Anterior cingulate cortex (tissue), 58 donors: ENCODE measurements at places on chromosomes 5 and 9.
A peak's percentile ranks its signal among the peaks of the same experiment; 100 is the strongest.

DNA sequence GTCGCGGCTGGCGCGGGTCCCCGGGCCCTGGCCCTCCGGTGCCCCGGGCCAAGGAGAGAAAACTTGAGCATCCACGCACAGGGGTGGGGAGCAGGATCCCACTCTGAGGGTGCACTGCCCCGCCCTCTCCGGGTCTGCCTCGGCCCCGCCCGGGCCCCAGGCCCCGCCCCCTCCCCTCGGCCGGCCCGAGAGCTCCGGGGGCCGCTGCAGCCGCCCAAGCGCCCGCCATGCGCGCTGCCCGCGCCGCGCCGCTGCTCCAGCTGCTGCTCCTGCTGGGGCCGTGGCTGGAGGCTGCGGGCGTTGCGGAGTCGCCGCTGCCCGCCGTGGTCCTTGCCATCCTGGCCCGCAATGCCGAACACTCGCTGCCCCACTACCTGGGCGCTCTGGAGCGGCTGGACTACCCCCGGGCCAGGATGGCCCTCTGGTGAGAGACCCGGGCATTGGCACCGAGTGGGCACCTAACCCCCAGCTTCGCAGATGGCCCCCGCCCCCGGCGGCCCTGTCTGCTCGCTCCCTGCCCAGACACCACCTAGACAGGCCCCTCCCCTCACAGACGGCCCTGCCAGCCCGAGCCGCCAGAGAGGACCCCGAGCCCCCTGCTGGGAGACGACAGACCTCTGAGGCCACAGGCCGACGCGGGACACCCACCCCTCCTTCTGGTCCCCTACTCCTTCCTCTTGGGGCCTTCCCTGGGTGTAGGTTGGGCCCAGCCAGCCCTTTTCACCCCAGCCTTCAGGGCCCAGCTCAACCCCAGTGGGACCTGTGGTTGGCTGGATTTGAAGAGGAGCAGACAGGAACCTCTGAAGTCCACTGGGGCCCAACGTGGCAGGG, at the start of gene CERCAM:
Gene CERCAM, plus strand, starts transcription at position 207 of the 831 bp plus-strand sequence. Its CDS starts 21 bp downstream, at position 228.
- DNase-seq: no peak

- DNase-seq: no peak
Measured at GRCh38 chr9:95845751-95846150, 29.7 kb upstream of the ERCC6L2 start.

GRCh38 chr9:18947892-18948339, 85.1 kb downstream of the SAXO1 start:
- no peak for DNase-seq

DNA sequence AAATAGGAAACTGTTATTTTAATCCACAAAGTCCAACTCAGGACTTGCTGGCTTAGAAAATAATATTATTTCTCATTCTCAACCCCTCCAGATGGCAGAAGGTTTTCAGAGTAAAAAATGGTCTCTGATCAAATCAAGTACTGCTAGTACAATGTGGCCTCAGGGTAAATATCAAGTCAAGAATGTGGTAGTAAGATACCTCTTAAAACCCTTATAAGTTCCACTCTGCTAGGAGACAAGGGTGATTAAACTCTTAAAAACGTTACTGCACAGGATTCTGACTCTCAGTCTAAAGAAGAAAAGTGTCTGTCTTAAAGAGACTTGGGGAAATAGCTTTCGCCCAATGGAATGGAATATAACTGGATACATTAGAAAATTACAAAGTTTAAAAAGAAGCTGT, 120.8 kb upstream of the PDE4D start:
- DNase-seq: no peak

DNA sequence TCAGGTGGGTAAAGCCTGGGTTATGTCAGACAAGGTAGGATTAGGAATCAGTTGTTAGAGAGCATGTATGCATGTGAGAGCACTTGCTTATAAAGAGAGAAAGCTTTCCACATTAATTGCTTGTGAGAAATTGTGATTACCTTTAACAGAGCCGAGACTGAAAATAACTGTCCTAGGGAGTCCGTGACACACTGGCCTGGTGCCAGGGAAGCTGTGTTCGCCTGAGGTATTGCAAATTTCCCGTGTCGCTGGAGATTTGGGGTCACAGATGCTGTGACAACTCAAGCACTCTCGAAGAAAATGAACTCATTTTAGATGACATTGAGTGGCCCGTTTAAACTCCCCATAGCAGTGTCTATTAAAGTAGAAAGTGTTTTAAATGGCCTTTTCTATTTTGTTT, 9.6 kb downstream of the SLC1A1 start:
- no peak for DNase-seq

DNA sequence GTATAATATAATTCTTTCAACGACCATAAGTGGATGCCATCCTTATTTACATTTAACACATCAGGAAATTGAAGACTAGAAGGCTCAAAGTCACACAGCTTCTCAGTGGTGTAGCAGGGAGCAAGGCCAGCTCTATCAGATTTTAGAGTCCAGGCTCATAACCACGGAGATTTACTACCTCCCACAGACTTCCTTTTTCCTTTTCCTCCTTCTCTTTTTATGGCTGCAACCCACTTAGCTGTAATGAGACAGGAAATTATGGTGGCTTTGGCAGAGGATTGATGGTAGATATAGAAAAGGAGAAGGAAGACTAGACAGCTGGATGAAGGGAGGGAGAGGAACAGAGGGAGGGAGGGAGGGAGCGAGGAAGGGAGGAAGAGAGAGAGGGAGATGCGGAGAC, 47.4 kb downstream of the SPEF2 start:
- DNase-seq: no peak

GRCh38 chr5:111530298-111530740, 18.0 kb upstream of the STARD4 start:
- no peak for DNase-seq

DNA sequence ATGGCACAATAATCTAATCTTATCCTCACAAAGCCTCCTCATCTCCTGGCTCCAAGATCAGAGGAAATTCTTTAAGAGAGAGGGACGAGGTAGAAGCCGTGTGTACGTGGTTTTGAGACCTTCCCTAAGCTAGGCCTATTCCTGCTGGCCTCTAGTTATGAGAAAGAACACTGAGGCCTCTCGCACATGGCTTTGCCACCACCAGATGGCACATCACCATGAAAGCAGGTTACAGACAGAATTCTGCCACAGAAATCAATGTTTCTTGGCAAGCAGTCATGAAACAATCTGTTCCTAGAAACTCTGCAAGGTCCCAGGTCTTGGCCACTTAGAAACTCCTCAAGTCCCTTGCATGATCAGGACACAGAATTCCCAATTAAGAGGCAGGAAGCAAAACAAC, 268.2 kb upstream of the TAS2R1 start:
- DNase-seq: peak; percentile 13

GRCh38 chr5:23026252-23027170, 173.4 kb upstream of the CDH12 start:
- no peak for DNase-seq

DNA sequence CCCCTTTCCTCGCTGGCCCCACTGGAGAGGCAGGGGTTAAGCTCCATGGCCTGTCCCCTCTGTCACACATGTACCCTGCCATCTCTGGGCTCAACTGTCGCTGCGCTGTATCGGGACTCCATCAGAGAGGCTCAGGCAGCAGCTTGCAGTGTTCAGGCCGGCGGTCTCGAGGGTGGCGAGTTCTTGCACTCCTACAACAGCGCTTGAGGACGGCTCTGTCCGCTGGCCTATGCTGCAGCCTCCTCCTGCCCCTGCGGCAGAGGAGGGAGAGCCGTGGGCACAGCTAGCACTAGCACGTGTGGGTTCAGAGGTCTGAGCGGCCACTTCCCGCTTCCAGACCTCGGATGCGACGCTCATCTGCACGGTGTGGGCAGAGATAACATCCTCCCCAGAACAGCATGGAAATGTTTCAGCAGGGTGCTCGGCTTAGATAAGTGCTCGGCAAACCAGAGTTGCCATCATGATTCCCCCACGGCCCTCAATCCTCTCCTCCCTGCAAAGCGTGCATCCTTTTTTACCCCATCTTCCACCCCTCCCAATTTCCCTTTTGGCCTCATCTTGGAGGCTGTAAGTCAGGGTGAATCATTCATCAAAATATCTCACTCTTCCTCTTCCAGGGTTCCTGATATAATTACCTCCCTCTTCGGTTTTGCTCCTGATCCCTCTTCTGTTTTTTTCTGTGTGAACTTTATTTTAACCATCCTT, 41.9 kb upstream of the FUBP3 start:
- no peak for DNase-seq

GRCh38 chr5:39274398-39275085, 55.2 kb upstream of the FYB1 start:
- DNase-seq: no peak

DNA sequence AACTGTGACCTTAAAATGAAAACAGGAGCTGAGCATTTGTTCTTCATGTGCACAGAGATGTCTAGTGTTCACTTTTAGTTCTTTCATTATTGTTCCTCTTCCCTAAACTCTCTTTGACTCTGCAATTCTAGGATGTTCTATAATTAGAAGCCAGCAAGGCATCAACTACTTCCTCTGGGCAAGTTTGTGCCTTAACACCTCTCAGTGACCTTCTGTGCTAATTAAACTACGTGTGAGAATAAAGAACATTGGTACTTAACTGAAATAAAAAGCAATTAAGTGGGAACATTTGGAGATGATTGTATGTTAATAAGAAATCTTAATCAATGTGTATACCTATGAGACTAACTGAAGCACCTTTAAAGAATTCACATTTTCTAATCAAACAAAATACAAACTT, 242.8 kb downstream of the RASEF start:
- DNase-seq: no peak

DNA sequence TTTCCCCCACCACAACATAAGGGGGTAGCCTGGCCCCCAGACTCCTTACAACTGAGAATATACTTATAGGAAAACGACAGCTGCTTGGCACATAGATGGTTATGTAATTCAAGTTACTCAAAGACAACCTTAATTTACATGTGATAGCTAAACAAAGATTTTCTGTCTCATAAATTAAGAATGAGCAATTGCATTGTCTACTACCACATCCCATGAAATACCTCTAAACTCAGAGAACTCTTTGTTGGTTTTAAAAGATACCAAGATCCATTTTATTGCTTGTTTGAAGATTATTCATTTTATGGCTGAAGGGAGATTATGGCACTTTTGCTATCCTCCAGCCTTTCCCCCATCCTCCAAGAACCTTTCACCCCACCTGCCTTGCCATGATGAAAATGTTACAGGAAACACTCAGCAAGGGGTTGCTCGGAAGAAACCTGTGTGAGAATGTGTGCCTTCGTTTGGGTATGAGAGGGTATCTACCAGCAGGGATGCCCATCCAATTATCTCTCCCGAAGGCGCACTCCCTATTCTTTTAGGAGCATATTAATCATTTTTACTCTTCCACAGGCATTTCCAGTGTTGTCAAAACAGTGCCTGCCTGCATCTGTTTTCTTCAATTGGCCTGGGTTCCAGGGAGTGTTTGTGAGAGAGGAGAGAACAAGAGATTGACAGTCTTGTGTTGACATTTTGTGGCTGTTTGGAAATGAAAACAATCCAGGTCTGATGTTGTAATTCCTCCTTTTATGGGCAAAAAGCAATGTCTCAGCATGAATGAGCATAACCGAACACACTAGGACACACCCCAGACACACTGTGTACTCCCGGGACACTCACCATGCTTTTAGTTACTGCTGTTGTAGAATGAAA, 208.0 kb upstream of the ANKRD55 start:
- no peak for DNase-seq

DNA sequence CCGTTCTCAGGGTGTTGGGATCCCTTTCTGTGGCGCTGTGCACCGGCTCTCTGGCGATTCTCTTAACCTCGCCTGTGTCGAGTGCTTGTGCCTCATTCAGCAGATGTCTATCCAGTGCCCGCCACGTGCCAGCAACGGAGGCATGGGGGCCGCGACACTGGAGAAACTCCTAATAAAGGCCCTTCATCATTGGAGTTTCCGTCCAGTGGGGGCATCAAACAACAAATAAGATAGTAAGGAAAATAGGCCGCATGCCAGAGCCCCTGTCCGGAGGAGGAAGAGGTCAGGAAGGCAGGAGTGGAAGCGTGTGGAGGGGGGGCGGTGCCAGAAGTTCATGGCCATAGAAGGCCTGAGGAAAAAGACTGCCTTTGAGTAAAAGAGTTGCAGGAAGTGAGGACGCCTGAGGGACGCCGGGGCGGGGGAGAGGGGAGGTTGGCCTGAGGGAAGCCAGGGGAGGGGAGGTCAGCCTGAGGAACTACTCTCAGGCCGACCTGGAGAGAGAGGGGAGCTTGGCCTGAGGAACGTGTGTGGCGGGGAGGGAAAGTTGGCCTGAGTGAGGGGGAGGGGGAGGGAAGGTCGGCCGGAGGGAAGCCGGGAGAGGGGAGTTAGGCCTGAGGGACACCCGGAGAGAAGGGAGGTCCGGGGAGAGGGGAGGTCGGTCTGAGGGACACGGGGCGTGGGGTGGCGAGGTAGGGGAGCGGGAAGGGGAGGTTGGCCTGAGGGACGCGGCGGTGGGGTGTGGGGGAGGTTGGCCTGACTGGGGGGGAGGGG, 82.2 kb downstream of the CACNA1B start:
- no peak for DNase-seq

- no peak for DNase-seq
Measured at GRCh38 chr5:174425271-174425963, 299.0 kb upstream of the MSX2 start.

GRCh38 chr5:74266132-74266531, 374.4 kb downstream of the ENC1 start:
- no peak for DNase-seq

- no peak for DNase-seq
Measured at GRCh38 chr9:98022447-98022846, 34.1 kb upstream of the NANS start.

GRCh38 chr9:108386032-108386431, 469.8 kb downstream of the ACTL7B start:
- DNase-seq: no peak

DNA sequence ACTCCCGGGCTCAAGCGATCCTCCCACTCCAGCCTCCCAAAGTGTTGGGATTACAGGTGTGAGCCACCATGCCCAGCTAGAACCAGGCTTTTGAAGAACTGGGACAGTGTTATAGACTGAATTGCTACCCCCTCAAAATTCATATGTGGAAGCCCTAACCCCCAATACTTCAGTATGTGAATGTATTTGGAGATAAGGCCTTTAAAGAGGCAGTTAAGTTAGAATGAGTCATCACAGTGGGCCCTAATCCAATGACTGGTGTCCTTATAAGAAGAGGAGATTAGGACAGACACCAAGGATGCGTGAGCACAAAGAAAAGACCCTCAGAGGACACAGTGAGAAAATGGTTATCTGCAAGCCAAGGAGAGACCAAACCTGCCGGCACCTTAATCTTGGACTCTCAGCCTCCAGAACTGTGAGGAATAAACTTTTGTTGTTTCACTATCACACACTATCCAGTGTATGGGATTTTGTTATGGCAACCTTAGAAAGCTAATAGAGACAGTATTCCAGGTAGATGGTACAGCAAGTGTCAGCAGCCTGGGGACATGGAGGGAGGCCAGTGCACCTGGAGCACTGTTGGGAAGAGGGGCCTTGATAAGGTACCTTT, 31.4 kb upstream of the ERGIC1 start:
- DNase-seq: no peak

DNA sequence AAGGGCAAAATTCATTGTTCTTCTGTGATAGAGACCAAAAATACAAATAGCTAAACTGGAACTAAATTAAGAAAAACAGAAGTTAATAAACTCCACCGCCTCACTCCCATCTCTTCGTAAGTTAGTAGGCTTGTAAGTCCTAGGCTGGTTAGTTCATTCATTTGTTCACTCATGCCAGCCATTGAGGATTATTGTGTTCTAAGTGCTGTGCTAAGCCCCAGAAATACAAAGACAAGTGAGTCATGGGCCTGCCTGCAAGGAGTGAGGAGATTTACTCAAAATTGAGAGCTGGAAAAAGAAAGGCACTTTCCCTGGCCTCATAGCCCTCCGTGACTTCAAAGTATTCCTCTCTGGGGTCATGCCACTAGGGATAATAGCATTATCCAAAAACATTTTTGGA, 8.5 kb downstream of the DOCK8 start:
- DNase-seq: no peak
